H7 (cell line): ENCODE measurements at places on chromosomes 7 and 10. TPM values are rescaled to one million over a fixed set of nuclear protein-coding genes. Genes with fewer than 3 reads are reported as not detected.

- DNase-seq = peak; percentile 87
These were observed 8.6 kb upstream of the MNX1 start for GRCh38 chr7:157018997-157019608.

- DNase-seq = no peak
These were observed 29.4 kb downstream of the BMS1 start for GRCh38 chr10:42812028-42812427.

Gene MLXIPL
- 0.63 and 0.73 TPM in 2 replicates for total RNA-seq

- DNase-seq = peak; percentile 73
These were observed 1.3 kb downstream of the MBLAC1 start for GRCh38 chr7:100127866-100128636.

Gene GPNMB
- 0.70 and 1.2 TPM in 2 replicates for total RNA-seq

- no peak for DNase-seq
These were observed 217.3 kb upstream of the CCDC6 start for GRCh38 chr10:60123668-60124067.

Gene LLCFC1
- not detected in 2 replicates for total RNA-seq

GRCh38 chr10:21512573-21513404 lies 12.7 kb downstream of the SKIDA1 start:
- no peak for DNase-seq

DNA sequence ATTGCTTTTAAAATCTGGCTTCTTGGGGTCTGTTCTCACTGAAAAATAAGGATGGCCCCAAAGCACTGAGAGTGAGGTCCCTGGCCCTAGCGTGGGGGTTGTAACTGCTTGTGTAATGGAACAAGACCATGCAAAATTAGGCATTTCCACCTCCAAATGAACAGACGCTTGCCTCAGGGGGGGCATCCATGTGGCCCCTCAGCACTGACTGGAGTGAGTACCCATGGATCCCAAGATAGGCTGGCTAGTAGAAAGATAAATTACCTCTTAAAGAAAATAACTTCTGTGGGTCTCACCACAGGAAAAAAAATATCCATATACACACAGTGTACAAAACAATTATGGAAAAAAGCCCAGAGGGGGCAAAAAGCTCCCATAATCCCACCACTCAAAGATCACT lies 15.2 kb upstream of the CPA1 start:
- DNase-seq = no peak

DNA sequence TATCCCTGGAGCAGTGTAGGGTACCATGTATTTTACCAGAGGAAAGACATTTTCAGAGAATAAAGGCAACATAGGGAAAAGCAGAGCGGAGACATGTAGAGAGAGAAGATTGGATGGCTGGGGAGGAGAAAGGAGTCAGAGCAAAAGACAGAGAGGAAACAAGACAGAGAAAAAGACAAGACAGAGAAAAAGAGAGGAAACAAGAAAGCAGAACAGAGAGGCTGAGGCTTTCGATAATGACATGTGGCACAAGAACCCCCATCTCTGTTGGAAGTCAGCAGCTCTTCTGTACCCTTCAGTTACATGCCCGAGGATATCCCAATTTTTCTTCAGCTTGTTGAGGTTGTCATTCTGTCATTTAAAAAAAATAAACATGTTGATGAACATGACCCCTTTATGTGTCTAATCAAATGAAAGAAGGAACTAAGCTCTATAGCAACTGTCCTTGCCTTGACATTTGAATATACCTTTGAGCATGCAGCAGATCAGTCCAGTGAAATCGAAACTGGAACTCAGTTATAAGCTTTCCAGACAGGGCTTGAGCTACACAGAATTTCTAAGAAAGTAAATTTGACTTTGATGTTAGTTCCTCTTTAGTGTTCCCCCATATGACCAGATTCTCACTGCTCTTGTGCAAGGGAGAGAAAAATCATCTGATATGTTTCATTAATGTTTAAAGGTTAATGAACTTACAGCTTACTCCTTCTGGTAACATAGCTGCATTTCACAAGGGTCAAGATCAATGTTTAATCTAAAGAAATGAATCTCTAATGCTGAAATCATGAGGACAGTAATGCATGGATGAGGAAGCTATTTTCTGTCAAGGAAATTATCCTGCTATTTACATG lies 75.1 kb upstream of the SP4 start:
- DNase-seq = no peak

Gene FOXP2
- 0.22 and 0.28 TPM in 2 replicates for total RNA-seq

Gene GATA3
- total RNA-seq = 0.11 and 1.1 TPM in 2 replicates

DNA sequence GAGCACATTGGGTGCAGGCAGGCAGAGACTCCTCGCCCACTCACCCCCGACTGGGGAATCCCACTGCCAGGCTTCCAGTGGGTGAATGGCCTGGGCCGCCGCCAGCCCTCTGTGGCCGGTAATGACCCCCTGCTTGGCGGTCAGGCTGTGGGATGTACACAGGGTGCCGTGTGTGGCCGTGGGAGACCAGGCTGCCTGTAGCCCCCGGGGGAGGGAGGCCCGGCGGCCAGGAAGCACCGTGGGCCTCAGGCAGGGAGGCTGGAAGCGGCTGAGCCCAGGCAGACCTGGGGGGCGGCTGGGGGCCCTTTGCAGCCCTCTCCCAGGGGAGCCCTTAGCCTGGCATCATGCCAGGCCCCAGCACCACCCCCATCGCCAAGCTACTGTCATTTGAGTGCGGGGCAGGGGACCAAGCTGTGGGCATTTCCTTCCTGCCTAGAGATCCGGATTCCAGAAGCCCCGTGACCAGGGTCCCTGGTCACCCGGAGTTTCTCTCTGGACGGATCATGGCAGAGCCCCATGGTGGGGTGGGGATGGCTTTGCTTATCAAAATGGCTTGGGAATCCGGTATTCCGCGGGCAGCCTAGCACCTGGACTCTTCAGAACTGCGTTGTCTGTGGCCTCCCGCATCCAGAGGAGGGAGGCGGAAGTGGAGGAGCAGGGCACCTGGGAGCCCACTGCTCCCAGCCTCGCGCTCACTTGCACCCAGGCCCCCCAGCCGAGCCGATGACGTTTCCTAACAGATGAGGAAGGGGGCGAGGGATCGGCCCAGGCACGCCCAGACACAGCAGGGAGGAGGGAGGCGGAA lies 1.1 kb downstream of the TTYH3 start:
- peak; percentile 84 for DNase-seq

Gene PDZD7
- total RNA-seq = 2.3 and 5.1 TPM in 2 replicates

DNA sequence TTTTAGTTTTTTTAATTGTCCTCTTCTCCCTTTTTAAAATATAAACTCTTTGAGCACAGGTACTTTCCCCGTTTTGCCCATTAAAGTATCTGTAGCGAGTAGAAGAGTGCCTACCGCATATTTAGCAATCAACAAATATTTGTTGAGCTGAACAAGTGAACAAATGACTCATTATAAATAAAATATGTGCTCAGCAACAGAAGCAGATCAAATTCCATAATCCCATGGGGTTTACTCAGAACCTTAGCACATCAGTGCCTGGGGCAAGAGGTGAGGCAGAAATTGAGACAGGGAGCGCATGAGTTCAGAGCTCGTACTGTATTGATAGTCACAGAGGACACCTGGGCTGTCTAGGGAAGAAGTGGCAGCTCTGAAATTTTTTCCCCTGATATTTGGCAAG lies 161.0 kb downstream of the SEM1 start:
- no peak for DNase-seq

- DNase-seq = no peak
These were observed 39.7 kb upstream of the MTPN start for GRCh38 chr7:136016649-136017395.

- DNase-seq = no peak
These were observed 141.9 kb downstream of the PRKG1 start for GRCh38 chr10:51215951-51216834.

DNA sequence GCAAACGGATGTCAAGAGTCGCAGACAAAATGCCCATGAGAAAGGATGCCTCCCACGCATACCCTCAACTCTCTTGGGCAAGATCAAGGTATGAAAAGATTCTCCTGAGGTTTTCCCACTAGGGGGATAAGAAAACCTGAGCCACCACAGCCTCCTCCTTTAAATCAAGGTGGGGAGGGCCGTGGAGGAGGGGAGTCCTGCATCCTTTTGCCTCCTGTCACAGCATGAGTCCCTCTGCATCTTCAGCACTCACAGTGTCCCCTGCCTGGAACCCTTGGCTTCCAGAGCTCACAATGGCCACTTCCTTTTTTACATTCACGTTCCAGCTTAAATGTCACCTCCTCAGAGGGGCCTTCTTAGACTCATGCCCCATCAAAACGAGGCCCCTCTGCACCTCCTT lies 207.6 kb downstream of the GLI3 start:
- peak; percentile 43 for DNase-seq

DNA sequence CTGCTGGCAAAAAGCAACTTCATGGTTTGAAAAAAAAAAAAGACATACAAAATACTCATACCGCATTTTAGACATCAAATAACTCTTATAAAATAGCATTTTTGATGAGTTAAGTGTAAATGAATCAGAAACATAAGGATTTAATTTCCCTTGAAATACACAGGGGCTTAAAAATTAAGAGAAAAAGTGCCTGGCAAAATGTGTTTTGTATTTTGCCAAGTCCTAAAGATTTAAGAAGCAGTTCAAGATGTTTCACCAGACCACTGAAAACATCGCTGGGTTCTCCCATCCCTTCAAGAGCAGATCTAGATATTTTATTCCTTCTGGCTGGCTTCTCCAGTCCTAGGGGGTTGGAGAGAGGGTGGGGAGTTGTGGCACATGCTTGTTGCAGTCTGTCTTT lies 396.4 kb downstream of the INHBA start:
- no peak for DNase-seq

Gene IFIT3
- total RNA-seq = 0.22 and 0.45 TPM in 2 replicates

DNA sequence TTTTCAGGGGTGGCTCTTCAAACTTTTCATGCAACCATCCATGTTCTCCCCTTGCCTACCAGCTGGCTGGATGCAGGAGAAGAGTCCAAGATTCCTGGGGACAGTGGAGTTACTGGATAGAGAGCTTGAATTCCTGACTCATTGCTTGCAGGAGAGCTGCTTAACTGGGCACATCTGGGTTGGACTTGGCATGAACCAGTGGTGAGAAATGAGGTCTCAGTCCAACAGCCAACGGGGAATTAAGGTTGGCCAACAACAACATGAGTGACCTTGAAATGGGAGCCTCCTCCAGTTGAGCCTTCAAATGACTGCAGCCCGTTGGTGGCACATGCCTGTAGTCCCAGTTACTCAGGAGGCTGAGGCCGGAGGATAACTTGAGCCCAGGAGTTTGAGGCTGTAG lies 58.1 kb upstream of the OPN4 start:
- no peak for DNase-seq

- no peak for DNase-seq
These were observed 477 bp upstream of the FBXW4 start for GRCh38 chr10:101695404-101695890.

DNA sequence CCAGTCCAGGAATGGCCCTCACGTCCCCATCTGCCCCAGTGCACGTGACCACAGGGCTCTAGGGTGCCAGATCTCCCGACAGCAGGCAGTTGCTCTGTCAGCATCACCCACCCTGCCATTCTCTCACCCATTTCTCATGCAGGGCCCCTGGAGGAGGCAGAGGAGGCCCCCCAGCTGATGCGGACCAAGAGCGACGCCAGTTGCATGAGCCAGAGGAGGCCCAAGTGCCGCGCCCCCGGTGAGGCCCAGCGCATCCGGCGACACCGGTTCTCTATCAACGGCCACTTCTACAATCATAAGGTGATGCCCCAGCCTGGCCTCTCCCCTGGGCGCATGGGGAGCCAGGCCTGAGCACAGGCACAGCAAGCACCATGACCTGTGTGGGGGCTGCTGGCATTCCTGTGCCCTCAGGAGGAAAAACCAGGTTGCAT lies 6.1 kb upstream of the DEPP1 start:
- DNase-seq = no peak

GRCh38 chr7:90518630-90519029 lies 49.2 kb downstream of the PTTG1IP2 start:
- DNase-seq = no peak

Gene IPMK
- total RNA-seq = 15.8 and 27.6 TPM in 2 replicates

DNA sequence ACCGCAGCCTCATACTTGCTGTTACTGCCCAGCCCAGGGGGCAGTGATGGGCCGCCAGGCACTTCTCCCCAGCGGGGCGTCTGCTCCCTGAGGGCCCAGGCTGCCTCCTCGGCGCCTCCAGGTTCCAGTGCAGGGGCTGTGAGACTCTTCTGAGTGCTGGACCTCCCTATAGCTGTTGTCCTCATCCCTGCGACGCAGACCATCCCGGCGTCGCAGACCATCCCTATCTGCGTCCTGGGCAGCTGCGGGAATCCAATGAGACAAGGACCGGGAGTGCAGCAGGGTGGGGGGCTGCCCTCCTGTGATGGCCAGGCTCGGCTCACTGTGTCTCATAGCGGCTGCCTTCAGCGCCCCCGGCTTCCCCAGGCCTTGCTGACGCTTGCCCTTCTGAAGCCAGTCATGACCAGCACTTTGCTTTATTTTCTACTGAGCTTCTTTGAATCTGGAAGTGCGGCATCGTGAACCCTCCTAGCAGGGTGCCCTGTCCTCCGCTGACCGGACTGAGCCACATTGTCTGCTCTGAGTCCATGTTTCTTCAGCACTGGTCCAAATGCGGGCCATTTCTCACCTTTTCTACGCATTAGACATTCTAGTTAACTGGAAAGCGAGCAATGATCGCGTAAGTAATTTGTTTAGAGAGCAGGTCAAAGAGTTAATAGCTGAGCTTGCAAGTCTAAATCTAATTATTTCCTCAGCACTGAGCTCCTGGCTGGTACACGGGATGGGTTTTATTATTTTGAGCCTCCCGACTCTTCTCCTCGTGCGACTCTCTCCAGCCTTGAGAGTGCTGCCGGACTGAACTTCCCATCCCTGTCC lies 339.5 kb downstream of the WDR37 start:
- DNase-seq = peak; percentile 54

DNA sequence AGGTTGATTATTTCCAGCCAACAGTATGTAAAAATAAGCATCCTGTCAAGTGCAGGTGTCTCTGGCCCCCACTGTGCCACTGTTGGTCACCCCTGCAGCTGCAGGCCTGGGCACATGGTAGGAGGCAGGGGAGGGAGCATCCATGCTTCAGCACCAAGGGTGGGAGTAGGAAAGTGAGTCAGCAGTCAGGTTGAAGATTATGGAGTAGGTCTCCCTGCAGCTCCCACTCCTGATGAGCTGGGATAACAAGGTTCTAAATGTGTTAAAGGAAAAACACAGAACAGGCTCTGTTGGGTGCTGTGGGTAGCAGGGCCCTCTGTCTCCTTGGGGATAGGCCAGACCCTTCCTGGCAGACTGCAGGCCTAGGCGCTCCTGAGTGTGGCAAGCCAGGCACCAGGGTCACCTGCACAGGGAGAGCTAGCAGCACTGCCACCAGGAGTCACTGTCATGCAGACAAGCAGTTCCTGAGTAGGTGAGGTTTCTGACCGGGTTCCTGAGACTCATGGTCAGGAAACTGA lies 59.3 kb downstream of the NUDCD3 start:
- peak; percentile 71 for DNase-seq

- DNase-seq = peak; percentile 28
These were observed 3.1 kb upstream of the INPP5A start for GRCh38 chr10:132534391-132535064.

Gene KNDC1
- 13.7 and 16.7 TPM in 2 replicates for total RNA-seq

GRCh38 chr7:47435889-47436312 lies 146.0 kb downstream of the TNS3 start:
- DNase-seq = peak; percentile 81
